ENCODE measurements at places on chromosomes 13 and 19.

- DNase-seq, result no peak
Observed at GRCh38 chr13:32105653-32106313, 74.2 kb downstream of the FRY start.

DNA sequence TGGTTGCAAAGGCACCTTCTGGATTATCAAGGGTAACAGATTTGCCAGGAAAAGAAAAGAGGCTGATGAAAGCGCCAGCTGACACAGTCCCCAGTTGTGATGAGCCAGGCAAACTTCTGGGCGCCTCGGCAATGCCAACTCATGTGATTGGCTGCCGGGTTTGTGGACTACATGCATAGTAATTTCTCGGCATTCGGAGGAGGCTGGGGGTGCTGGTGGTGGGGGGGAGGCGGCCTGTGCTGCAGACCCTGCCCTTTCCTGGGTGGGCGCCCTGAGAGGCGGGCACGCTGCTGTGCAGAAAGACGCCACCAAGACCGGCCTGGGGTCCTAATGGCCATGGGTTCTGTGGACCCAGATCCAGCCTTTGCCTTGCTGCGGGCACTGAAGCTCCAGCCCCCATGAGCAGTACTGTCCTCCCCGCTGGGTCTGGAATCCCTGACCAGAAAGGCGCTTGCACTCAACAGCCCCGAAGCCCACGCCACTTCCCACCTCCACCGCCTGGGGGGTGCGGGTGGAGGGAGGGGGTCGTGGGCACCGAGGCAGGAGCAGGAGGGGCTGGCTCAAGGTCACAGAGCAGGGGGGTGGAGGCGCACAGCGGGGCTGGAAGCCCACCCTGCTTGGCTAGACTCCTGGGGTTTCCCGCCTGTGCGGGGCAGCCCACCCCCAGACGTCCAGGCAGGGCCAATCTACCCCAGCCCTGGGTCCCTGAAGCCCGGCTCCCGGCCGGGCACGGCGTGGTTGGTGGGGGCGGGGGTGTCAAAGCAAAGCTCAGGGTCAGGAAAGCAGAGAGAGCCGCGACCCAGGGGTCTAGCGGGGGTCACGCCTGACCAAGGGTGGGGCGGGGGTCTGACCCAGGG lies 1.0 kb downstream of the DIRAS1 start:
- DNase-seq, result no peak

GRCh38 chr13:33057019-33057780 lies 41.0 kb downstream of the KL start:
- no peak for DNase-seq

- no peak for DNase-seq
Observed at GRCh38 chr19:39544911-39545310, 5.0 kb upstream of the EID2 start.

DNA sequence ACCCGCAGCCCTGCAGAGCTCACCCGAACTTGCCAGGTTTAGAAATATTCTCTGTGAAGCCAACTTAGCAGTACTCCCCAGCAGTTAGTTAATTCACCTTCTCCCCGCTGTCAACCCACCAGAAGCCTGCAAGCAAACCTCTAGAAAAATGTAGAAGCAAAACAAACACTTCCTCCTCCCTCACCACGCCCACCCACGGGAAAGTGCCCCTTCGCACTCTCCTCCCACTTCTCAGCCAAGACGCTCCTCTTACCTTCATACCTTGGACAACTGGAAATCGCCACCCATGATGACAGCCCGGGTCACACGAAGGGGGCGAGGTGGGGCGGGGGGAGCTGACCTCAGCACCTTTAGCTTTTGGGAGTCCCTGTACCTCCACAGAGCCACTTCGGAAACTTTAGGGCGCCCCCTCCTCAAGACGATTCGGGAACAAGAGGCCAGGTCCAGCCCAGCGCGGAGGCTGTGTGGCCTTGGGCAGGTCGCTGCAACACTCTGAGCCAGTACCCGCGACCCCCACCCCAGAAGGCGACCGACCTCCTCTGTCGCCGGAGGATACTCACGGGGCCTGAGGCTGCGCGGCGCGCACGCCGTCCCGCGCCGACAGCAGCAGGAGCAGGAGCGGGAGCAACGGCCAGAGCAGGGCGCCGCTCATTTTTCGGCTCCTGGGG lies 485 bp downstream of the CPAMD8 start:
- DNase-seq, result no peak

GRCh38 chr13:33144358-33144784 lies 128.1 kb downstream of the KL start:
- DNase-seq, result peak; percentile 90

GRCh38 chr19:13100031-13100588 lies 2.5 kb downstream of the LYL1 start:
- peak; percentile 78 for DNase-seq

- no peak for DNase-seq
Observed at GRCh38 chr13:77692746-77693448, 4.6 kb upstream of the SLAIN1 start.

DNA sequence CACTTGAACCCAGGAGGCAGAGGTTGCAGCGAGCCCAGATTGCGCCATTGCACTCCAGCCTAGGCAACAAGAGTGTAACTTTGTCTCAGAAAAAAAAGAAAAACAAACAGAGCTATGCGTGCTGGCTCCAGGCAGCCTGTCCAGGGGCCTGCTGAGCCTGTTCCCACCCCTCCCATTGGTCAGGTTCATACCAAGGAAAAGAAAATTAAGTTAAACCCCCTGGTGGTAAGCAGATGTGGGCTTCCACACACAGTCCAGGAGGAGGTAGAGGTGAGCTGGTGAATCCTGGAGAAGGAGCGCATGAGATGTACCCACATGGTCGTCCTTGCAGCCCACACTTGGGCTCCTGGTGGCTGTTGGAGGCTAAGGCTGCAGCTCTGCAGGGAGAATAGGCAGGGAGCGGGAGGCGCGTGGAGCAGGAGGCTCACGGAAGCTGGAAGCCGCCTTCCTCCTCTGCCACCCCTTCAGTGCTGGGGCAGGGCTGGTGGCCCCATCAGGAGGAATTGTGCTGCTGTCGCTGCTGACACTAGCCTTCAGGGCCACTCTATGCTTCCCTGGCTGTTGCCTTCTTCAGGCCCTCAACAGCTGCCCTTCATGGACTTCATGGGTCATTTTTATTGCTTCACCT lies 10.5 kb upstream of the CHAMP1 start:
- no peak for DNase-seq

GRCh38 chr13:105918842-105919741 lies 616.4 kb downstream of the EFNB2 start:
- no peak for DNase-seq

GRCh38 chr19:14536926-14537692 lies 7.7 kb downstream of the TECR start:
- no peak for DNase-seq

GRCh38 chr19:5844456-5845433 lies 5.2 kb upstream of the FUT6 start:
- DNase-seq, result no peak

DNA sequence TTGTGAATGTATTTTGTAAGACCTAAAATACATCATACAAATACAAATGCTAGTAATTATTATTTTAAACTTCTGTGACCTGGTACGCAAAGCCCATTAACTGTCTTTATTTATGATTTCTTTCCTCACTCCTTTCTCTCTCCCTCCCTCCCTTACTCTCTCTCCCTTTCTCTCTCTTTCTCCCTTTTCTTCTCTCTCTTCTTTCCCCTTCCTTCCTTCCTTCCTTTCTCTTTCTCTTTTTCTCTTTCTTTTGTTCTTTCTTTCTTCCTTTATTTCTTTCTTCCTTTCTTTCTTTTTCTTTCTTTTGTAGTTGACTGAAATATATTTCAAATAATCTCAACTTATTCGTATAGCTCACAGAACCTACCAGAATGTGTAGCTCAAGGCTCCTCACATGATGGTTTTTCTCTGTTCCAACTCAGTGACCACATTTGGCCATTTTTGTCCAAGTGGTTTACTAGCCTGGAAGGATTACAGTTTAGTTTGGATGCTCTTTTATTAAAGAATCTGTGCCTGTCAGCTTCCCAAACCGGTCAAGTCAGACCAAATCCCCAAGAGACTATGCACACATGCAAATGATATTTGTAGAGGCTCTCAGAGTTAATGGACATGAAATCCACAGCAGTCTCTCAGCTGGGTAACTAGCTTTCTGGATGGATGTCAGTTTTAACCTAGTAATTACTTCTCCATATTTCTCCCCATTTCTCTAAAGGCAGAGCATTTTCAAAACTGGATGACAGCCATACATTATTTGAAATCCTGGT lies 71.7 kb downstream of the POSTN start:
- DNase-seq, result no peak

DNA sequence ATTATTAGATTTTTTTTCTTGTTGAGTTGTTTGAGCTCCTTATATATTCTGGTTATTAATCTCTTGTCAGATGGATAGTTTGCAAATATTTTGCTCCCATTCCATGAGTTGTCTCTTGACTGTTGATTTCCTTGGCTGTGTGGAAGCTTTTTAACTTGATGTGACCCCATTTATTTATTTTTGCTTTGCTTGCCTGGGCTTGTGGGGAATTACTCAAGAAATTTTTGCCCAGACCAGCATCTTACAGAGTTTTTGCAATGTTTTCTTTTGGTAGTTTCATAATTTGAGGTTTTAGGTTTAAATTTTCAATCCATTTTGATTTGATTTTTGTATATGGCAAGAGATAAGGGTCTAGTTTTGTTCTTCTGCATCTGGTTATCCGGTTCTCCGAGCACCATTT lies 124.7 kb downstream of the PCCA start:
- DNase-seq, result no peak

DNA sequence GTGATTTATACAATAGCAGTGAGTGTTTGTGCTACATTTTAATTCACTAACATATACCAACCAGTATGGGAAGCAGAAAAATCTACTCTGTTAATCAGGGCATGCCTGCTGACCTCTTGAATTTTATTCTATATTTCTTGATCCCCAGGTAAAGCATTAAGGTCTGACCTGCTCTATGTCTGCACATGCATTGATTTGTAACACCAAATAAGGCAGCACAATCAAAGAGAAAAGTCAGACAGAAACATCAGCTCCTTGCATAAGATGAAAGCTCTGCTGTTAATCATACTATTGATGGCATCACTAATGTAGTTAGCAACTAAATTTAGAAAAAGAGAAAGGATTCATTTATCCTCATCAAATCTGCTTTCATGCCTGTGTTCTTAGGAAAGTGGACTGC lies 2744.8 kb upstream of the PCDH20 start:
- DNase-seq, result no peak

DNA sequence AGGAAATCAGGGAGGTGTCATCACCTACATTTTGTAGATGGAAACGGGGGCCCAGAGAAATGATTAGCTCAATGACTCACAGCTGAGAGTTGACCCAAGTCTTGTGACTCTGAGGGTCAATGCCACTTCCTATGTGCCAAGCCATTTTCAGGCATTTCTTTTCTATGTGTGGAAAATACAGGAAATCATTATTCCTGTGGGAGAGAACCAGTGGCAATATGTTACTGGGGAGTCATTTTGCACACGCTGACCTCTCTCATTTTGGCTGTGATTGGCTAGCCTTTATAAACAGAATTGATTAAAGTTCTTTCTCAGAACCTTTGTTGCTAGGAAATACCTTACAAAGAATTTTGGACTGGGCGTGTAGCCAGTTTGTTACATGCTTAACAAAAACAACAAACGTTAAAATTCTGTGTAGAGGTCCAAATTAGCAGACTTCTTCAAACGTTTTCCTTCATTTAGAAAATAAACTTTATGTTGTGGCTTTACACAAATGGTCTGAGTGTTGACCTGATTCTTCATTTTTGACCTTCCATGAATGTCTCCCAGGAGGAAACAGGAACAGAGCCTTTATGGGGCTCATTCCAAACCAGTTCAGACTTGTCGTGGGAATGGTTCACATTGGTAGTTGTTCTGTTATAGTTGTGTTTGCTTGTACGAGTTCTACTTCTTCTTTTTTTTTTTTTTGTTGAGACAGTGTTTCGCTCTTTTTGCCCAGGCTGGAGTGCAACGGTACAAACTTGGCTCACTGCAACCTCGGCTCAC lies 11.4 kb downstream of the PCCA start:
- DNase-seq, result no peak

DNA sequence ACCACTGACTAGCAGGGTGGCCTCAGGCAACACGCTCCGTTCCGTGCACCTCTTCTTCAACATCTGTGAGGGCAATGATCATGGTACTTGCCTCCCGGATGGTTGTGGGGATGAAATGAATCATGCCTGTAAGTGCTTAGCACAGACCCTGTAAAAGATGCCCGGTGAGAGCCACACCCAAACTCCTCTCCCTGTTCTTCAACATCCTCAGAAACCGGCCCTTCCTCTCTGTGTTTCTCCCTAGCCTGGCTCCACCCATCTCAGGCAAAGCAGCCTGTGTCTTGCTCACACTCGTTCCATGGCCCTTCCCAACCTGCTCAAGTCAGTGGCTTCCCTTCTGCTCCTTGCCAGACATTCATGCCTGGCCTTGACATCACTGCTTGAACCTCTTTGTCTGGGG lies 5.8 kb upstream of the DMKN start:
- no peak for DNase-seq

GRCh38 chr19:35076026-35076370 lies 34.5 kb downstream of the HPN start:
- DNase-seq, result no peak

- DNase-seq, result no peak
Observed at GRCh38 chr13:106649495-106649894, 81.6 kb upstream of the ARGLU1 start.

DNA sequence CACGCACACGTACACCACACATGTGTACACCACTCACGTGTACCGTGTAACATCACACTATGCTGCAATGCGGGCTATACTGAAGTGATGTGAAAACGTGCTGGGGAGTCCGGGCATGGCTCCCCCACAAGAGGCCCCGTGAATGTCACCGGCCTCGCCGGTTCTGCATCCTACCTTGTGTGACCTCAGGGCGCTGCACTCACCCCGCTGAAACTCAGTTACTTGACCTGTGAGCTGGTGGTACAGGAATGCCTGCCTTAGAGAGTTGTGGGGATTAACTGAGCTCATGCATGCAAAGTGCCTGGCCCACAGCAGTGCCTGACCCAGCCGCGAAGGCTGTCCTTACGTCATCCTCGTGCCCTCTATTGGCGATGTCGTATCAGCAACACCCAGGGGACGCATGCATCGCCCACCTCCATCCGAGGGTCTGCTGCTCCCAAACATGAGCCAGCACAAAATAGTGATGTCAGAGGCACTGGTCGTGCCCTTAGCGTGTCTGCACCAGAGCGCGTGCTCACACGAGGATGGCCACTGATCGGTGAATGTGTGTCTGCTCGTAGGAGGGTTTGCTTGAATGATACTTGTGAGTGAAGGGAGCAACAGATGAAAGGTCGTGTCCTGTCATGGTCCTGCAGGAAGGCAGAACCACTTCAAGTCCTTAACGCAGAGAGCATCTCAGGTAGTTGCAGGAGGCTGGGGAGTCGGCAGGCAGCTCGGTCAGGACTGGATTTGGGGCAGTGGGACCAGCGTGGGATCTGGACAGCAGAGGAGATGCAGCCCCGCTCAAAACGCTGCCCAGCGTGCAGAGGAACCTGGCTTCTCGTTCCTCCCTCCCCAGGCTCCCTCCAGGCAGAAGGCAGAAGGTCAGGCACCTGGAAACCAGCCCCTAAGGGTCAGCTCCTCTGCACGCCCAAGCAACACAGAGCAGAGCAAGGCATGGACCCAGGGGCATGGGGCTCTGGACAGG lies 126.2 kb upstream of the SPACA7 start:
- DNase-seq, result no peak

- DNase-seq, result no peak
Observed at GRCh38 chr13:41561170-41561569, 103.8 kb downstream of the RGCC start.

GRCh38 chr13:28044608-28045007 lies 55.8 kb downstream of the FLT3 start:
- DNase-seq, result no peak

GRCh38 chr19:1106841-1107660 lies 3.3 kb downstream of the GPX4 start:
- DNase-seq, result no peak
